CD4-positive, alpha-beta memory T cell (primary cell): ENCODE measurements at places on chromosomes 4 and X.

- no peak for DNase-seq
Observed at GRCh38 chr4:183177001-183177400, 77.9 kb downstream of the WWC2 start.

- peak; percentile 43 for DNase-seq
Observed at GRCh38 chr4:7876201-7876875, 63.3 kb downstream of the AFAP1 start.

DNA sequence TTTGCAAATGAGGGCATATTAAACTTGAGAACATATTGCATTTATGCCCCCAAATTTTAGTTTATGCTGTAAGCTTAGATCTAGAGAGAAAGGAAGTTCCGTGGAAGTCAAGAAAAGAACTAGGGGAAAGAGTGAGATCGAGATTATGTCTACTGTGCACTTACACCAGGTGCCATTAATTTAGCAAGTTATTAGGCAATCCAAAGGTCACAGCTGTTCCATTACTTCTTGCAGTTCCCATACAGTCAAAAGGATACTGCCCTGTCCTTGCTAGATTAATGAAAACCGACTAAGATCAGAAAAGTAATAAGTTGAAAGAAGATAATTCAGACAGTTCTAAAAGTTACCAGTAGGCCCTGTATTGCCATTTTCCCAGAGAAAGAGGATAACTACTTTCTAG, 49.3 kb upstream of the SLC7A11 start:
- DNase-seq = no peak

DNA sequence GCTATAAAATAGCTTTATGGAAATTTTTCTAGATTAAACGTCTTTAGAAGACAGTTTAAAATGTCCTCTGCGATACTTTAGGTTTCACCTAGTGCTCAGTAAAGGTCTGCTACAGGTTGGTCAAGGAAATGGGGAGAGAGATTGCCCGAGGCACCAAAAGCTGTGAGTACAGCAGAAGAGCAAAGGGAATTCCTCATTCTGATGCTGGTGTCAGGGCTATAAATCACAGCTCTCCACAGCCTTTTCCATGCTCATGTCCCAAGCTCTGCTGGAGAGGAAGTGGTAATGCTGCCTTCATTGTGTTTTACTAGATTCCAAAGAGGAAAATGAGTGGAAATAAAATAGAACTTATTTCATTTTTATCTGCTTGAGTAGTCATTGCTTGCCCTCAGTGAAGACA, 2060.4 kb downstream of the ARAP2 start:
- DNase-seq = no peak

DNA sequence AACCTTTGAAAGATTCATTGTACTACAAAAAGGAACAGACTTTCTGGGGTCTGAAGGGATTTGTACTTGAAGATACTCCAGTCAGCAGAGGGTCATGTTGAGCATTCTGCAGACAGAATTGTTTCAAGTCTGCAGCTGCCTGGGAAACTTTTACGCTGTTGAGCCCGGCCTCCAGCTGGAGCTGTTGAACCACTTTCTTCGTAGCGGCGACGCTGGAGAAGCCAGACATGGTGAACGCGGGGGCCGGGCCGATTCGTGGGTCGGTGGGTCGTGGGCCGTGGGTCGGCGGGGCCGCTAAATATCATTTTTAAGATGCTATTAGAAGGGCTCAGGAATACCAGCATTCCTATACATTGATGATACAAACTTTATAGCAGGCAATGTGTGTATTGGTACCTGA, 12.0 kb upstream of the RTL9 start:
- no peak for DNase-seq

- DNase-seq = no peak
Observed at GRCh38 chr4:76527666-76528065, 92.6 kb downstream of the SHROOM3 start.

- no peak for DNase-seq
Observed at GRCh38 chr4:122045533-122045932, 93.7 kb upstream of the TRPC3 start.

GRCh38 chr4:104749062-104749461, 254.4 kb upstream of the CXXC4 start:
- DNase-seq = no peak

DNA sequence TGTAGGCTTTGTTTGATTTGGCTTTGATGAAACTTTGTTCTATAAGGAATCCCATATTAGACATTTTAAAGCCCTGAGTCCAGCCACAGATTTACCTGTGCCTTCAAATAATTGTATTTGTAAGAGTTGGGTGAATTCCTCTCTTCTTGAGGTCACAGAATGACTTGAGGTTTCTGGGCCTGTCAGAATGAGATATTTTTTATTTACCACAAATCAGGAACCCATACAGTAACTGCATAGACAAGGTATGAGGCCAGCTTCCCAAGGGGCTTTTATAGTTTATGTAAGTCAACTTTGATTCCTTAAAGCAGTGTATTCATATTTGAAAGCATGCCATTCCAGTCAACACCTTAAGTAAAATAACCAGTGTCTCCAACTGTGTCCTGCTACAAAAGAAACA, 29.1 kb upstream of the CXCL3 start:
- no peak for DNase-seq

- no peak for DNase-seq
Observed at GRCh38 chr4:39657465-39657864, 18.8 kb upstream of the SMIM14 start.
